T-helper 2 cell (primary cell): ENCODE measurements at places on chromosomes 12 and 14.

DNA sequence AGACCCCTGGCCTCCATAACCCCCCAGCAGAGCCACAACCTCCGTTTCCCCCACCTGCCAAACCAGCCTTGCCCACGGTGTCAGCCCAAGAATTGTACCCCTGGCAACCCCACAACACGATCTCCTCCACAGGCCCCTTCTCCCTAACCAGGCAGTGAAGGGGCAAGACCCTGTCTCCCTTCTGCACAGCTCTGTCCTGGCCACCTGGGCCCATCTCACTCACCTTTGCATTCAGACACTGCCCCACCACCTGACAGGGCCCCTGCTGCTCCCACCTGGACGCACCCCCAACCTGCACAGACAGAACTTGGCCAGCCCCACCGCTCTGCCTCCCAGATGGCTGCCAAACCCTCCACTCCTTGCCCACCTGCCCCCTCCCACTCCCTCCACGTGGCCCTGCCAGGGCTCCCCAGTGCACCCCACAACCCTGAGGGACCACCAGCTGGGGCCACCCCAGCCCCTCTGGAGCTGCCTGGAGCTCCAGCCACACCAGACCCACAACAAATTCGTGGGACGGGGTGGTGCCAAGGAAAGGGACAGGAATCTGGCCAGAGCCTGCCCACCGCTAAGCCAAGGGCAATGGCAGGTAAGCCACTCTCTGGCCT, 11.8 kb downstream of the AHNAK2 start:
- no peak for DNase-seq

DNA sequence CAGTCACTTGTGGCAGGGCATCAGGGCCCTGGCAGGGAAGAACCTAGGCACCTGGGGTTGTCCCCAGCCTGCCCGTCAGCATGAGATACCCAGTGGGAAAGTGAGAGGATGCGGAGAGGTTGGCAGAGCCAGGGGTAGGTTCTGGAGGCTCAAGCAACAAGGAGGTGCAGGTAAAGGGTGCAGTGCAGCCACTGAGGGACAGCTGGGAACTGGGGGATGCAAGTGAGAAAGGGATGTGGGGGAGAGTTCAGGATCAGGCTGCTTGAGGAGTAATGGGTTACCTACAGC, 18.7 kb downstream of the VASH1 start:
- no peak for DNase-seq

DNA sequence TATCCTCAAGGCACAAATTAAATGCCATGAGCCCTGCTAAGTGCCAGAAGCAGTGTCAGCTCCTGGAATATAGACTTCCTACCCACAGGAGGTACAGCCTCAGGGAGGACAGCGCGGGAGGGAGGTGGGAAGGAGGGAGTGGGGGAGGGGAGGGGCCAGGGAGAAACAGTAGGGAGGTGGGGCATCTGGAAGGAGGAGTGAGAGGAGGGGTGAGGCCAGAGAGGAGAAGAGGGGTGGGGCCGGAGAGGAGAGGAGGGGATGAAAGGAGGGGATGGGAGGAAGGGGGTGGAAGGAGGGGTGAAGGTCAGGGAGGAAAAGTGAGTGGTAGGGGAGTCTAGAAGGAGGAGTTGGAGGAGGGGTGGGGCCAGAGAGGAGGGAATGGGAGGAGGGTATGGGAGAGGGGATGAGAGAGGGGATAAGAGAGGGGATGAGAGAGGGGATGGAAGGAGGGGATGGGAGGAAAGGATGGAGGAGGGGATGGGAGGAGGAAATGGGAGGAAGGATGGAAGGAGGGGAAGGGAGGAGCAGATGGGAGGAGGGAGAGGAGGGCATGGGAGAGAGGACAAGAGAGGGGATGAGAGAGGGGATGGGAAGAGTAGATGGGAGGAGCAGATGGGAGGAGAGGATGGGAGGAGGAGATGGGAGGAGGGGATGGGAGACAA, 9.2 kb upstream of the CCDC197 start:
- DNase-seq, result no peak

DNA sequence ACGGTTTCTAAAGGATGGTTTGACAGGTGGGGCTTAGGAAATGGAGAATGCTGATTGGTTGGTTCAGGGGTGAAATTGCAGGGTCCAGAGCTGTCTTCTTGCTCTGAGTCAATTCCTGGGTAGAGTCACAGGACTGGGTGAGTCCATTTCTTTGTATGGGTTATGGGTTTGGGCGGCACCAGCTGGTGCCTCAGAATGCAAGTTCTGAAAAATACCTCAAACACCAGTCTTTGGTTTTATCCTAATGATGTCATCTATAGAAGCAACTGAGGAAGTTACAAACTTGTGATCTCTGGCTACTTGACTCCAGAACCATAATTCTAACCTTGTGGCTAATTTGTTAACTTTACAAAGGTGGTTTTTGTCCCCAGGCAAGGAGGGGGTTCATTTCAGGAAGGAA, 47.6 kb upstream of the EIF5 start:
- DNase-seq, result no peak

DNA sequence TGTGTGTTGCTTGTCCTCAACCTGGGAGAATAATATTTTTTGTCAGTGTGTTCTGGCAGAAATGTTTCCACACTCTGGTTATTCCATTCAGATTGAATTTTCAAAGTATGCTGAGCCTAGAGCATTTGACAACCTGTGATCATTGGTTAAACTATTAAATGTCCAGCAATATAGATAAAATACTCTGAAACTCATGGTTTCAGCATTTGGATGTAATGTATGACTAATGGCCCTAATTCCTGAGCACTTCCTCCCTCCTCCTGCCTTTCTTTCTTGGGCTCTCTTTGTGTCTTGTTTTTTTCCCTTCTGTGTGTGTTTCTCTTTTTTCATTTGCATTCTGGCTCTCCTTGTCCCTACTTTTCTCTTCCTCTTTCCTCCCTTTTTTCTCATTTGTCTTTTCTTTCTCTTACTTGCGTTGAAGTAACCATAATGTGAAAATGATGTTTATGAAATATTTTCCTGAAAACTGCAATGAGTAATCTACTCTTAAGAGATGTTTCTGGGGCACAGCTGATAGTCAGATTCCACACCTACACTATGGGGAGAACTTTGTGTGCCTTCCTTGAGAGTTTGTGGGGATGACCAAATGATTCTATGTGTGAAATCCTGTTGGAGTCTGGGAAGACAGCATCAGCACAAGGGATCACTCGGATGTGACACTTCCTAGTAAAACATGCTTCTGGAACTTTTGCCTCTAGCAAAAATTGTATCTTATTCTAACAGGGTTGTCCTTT, 74.6 kb downstream of the FRMD6 start:
- no peak for DNase-seq

DNA sequence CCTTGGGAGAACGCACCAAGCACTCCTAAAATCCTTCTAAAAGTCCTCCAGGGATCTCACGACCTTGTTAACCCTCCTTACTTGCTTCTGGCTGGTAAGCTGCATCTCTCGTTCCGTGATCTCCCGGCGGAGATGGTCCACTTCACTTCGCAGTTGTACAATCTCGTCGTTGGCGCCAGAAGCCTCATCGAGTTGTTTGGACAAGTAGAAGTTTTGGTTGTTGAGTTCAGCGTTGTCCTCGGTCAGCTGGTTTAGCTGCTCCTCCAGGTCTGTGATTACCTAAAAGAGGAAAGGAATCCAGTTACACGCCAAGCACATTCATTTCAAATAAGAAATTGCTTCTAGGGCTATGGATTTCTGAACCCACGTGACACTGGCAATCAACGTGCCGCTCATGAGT, 67.1 kb downstream of the PRKAB1 start:
- DNase-seq, result no peak

DNA sequence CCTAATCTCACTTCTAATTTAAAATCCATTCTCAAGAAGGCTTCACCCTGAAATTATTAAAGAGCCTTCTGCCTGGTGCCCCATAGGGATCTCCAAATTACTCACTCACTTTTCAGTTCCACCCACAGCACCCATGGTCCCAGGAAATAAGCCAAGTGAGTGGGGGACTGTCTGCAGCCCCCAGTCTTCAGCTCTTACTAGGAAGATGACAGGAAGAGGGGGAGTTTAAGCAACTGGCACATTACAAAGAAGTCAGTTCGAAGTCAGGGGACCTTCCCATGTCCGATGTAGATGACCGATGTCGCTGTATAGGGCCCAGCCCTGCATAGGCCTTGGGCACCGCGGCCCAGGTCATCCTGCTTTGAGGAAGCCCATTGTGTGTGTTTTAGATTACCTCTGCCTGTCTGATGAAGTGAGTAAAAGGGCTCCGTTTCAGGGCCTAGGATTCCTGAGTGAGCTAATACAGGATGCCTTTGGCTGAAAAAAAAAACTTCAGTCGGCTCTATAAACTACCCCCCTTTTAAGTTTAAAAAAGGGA, 1.9 kb downstream of the ACTN1 start:
- DNase-seq, result no peak

DNA sequence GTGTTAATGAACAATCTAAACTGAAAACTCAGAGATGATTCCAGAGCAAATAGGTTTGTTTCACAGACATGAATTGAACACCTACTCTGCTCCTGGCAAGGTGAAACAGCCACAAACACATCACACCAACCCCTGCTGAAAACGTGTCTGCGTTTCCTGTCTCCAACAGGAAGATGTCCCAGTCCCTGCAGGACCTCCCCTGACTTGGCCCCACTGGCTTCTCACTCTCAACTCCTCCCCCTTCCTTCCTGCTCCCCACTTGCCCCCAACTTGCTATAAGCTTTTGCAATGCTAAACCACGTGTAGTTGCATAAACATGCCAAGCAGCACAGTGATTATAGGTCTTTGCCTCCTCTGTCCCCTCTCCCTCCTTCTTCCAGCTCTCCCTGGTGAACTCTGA, 567.6 kb downstream of the BCL11B start:
- DNase-seq, result no peak

GRCh38 chr12:127635838-127636237, 631.1 kb upstream of the TMEM132C start:
- no peak for DNase-seq

DNA sequence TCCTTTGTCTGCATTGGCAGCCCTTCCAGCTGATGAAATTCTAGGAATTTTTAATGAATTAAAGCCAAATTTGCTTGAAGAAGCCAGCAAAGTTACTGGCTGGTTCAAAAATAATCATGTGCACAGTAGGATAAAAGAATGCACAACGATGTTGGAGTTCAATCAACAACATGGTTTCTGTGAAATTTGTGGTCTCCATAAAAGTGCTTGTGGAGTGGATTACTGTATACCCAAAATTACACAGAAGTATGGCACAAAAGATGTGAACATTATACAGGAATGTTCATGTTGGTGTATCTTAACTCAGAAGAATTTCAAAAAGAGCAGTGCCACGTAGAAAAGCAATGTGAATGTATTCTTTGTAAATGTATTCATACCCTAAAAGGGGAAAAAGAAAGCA, 105.0 kb upstream of the METAP2 start:
- no peak for DNase-seq

DNA sequence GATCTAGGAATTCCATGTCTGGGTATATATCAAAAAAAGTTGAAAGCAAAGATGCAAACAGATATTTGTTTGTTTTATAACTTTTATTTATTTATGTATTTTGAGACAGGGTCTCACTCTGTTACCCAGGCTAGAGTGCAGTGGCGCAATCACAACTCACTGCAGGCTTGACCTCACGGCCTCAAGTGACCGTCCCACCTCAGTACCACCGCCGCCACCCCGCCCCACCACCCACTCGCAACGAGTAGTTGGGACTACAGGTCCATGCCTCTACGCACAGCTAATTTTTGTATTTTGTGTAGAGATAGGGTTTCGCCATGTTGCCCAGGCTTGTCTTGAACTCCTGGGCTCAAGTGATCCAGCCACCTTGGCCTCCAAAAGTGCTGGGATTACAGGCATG, 66.5 kb upstream of the KTN1 start:
- no peak for DNase-seq

GRCh38 chr14:52032204-52032801, 36.6 kb downstream of the NID2 start:
- no peak for DNase-seq

DNA sequence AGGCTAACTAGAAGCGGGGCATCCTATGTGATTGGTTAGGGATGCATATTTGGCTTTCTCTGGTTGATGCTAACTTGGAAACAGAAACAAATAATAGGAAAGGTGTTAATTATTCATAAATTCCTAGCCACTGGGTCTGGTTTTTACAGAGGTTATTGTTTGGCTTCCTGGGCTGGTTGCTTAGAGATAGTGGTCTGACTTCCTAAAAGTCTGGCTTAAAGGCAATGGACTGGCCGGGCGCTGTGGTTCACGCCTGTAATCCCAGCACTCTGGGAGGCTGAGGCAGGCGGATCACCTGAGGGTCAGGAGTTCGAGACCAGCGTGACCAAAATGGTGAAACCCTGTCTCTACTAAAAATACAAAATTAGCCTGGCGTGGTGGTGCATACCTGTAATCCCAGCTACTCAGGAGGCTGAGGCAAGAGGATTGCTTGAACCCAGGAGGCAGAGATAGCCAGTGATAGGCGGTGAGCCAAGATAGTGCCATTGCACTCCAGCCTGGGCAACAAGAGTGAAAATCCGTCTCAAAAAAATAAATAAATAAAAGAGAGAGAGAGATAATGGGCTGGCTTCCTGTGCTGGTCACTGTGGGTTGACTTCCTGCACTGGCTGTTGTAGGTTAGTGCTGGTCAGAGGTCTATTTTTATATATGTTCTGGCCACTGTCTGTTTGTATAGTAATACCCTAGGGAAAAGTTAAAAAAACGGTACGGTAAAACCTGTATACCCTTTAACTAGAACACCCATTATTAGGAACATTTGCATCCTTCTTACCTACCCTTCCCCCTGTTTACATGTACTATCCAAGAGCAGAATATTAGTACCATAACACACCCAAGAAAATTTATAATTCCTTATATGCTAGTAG, 24.1 kb downstream of the OR6S1 start:
- DNase-seq, result no peak

DNA sequence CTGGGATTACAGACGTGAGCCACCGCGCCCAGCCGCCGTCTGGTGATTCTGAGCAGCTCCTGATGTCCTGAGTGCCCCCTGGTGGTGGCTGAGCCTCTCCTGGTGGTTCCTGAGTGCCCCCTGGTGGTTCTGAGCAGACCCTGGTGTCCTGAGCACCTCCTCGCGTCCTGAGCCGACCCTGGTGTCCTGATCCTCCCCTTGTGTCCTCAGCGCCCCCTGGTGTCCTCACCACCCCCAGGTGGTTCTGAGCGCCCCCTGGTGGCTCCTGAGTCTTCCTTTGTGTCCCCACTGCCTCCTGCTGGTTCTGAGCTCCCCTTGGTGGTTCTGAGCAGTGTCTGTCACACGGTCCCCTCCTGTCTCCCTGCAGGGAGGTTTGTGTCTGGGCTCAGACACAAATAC, 1304.9 kb downstream of the TMEM121 start:
- no peak for DNase-seq

GRCh38 chr14:98103705-98104104, 1168.3 kb downstream of the BCL11B start:
- DNase-seq, result no peak
